Activated CD8-positive, alpha-beta memory T cell treated with anti-CD3 and anti-CD28 coated beads for 1 hour (primary cell): ENCODE measurements at places on chromosomes 6 and 20.

DNA sequence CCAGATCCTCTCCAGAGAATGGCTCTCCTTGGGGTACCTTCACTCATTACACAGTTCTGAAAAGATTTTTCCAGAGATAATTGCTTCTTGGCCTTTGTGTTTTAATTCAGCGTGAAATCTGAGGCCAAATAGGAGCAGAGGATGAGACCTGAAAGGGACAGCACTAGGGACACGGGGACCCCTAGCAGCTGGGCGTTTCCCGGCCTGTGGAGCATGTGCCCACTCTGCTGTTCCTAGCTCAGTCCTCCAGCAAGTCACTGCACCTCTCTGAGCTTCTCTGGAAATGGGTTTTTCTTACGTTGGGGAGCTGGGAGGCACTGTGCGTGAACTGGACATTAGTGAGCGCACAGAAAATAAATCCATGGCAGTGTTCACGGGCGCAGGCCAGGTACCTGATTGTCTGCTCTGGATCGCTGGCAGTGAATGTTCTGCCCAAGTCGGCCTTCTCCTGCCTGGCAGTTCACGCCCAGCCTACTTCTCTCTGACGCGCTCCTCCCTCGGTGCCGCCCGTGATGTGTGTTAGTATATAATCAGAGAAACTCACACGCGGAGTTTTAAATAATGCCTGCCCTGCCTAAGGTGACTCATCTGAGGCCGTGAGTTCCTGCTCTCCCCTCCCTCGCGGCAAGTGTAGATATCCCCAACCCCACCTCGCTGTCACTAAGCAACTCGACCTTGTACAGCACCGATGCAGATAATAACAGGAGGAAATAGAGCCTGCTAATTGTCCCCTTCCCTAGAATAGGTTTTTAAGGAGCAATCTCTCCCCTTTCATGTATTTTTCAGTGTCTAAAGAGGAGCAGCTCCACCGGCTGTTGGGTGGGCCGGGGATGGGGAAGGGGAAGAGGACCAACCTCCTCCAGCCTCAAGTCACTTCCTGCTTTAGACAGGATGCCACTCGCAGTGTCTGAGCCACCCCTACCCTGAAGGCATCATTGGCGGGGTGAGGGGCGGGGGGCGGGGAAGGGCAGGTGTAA lies 2.7 kb upstream of the TUBB2A start:
- peak; percentile 48 for DNase-seq

- no peak for DNase-seq
Observed at GRCh38 chr6:51203504-51203903, 384.8 kb downstream of the TFAP2B start.

- DNase-seq: peak; percentile 15
Observed at GRCh38 chr20:49534255-49534712, 33.7 kb downstream of the PTGIS start.

DNA sequence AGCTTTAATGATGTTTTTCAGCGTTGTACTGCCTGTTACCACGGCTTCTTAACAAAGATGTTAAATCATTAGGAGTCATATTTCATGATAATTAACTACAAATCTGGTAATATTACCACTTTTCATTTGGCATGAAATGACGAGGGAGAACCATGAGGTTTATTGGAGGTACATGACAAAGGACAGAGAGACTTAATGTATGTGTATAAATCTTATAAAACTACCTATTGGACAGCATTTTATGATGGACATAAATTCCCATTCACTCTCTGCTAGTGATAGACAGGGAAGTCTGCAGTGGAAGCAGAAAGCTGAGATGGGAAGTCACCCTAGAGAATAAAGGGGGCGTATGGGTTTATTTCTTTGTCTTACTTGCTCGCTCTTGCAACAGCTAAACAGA lies 949.9 kb upstream of the FLRT3 start:
- no peak for DNase-seq

DNA sequence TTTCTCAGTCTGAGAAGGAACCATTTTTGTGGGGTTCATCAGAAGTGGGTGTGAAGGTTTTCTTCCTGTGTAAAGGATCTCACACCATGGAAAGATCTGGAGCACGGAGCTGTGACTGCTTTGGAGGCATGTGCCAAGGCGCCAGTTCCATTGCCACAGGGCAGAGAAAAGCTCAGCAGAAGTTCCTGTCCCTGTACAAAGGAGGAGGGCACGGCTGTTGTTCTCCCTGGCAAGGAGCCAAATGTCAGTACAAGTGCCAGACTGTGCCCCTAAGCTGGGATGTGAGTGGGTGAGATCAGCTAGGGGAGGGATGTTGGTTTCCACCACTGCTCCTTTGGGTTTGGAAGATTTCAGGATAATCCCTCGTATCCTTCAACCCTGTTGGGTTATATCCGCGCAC lies 117.3 kb downstream of the CRYBG1 start:
- DNase-seq: no peak

DNA sequence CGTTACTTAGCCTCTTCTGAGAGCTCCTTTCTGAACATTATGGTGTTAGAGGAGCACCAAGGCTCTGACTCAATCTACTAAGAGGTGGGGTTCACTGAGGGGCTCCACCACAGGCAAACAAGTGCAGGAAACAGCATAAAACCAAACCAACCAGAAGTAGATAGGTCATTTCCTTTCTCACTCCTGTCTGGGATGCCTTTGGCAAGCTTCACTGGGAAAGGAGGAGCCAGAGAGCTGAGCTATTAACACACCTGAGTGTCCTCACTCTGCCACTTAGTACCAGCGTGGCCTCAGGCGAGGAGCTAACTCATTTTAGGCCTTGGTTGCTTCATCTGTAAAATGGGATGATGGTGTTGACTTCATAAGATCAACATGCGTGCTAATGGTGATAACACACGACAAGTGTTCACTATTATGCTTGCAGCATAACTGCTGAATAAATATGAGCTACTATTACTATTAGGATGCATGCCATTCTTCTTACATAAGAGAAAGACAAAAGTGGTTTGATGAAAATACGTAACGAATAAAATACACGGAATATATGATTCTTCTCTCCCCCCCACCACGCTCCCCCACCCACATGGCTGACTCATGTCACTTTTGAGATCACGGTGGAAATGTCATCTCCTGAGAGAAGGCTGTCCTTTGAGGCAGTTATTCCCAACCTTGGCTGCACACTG lies 185.4 kb downstream of the BCAS1 start:
- DNase-seq: no peak

- no peak for DNase-seq
Observed at GRCh38 chr6:126682440-126682839, 342.5 kb downstream of the CENPW start.

DNA sequence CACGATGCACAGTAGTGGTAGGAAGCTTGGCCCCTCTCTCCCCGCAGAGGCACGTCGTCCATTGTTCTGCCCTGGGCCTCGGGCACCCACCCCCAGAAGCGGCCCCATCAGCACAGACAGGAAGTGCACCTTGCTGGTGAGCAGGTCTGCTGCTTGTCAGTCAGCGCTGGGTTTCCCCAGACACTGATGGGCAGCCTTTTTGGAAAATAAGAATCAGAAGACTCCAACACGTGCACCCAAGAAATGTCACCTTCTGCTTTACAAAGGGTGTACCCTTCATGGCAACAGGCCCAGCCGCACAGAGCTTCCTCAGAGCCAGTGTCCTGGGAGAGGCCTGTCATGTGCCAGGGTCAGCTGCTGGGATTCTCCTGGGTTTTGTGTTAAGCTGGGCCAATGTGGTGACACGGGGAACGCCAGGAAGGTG lies 34.7 kb upstream of the IRF4 start:
- DNase-seq: no peak

DNA sequence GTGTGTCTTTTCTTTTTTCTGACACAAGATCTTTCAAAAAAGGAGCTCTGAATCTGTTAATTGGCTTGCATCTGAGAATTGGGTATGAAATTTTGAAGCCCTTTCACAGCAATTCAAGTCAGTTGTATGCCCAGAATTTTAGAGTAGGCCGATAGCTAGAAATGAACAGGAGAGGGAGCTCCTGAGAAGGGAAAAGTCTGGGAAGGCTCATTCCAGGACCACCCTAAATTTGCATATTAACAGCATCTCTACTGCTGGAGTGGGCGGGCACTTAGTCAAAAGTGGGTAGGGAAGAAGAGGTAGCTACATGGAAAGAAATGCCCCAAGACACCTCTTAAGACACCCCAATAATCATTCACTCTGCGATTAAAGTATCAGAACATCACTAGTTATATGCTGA lies 928.3 kb downstream of the TBC1D32 start:
- DNase-seq: no peak

DNA sequence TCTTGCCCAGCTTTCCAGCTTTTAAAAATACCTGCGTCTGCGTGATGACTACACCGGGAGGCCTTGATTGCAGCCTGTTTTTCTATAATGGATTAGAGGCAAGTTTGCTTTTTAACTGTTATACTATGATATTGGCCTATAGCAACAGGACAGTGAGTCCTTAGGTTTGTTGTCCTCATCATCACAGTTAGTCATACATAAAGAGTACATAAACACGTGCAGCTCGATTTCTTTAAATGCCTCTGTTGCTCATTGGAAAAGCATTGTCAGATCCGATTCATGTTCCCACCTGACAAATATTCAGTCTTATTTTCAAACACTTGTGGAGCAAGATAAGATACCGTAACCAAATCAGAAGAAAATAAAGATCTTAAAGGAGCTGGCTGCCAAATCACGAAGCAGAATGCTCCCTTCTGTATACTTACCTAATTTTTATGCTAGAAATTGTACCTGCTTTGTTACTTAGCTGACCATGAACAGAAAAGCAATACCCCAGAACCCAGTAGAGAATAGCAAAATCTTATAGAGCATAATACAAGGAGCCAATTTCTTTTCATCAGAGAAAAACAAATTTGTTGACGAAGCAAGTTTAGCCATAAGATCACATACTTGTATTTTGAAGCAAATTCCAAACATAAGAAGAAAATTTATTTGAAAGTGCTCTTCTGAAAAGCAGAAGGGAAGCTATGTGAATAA lies 100.4 kb downstream of the TMEM200A start:
- DNase-seq: no peak

DNA sequence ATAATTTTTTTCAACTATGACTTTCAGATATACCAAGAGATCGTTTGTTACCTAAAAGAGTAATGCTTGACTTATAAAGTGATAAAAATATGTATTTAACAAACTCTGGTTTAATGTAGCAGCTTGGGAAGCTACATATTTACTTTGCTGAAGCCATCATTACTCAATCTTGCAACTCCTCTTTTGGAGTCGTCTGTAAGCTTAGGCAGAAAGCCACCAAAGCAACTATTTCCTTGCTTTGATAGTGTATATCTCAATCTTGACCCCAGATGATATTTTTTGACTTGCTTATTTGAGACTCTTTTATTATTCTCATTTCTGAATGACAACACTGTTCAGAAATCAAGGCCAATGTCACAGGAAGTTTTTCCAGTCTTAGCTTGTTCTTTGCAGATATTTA lies 183.0 kb downstream of the SAMD5 start:
- no peak for DNase-seq

DNA sequence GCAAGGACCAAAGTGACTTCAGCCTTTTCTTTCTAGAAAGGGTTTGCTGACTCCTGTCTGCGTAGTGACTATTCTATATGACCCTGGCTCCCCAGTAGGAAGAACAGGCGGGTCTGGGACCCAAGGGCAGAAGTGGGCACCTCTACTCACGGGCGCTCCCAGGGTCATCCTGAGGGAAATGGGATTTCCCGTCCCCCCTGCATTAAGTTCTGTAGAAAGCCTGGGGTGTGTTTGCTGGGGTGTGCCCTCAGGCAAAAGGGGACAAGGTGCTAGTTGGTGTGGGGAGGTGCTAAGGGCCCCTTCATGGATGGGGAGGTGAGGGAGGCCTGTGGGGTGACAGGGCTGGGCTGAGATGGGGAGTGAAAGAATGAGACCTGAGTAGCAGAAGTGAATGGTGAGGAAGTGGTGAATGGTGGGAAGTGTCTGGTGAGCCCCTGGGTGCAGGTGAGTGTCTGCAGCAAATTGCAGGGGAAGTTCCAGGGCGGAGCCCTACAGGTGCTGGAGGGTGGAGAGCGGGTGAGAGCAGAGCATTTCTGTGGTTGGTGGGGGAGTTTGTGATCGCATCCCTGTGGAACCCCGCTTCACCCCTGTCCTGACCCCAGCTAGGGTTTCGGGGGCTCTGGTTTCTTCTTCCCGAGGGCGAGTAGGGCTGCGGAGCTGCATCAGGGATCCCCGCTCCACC lies 21.1 kb downstream of the RAET1L start:
- no peak for DNase-seq

DNA sequence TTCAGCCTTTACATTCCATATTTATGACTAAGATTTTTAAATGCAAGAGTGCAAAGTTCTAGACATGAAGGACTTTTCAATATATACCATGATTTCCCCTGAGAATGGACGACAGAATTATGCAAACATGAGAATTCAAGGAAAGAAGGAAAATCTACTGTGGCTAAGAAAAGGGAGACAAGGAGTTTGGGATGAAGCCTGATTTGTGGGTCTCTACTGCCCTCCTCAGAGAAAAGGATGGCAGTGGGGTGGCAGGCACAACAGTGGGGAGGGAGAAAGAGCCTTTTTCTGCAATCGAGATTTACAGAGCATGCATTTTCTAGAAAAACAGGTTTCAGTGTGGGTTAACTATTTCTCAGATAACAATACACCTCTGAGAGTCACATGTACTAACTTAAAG lies 466.9 kb upstream of the NRSN1 start:
- no peak for DNase-seq

- DNase-seq: no peak
Observed at GRCh38 chr6:55276745-55277530, 50.3 kb upstream of the GFRAL start.

DNA sequence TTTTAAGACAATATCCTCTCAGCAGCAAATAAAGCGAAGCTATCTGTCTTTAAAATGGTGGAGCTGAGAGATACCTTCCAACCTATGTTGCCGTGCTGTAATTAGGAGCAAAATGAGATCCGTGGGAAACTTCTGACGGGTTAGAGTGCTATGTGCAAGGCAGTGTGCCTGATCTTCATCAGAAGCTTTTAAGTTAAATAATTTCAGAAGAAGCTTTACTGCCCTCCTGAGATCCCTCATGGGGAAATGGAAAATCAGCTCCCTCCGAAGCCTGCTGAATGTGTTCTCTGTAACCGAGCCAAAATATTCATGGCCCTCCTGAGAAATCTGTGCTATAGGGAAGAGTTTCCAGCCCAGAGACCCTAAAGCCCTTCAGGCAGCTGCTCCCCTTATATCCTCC lies 43.7 kb upstream of the TBC1D7 start:
- DNase-seq: no peak

- no peak for DNase-seq
Observed at GRCh38 chr20:50238081-50238800, 47.6 kb downstream of the CEBPB start.

- DNase-seq: no peak
Observed at GRCh38 chr6:16559071-16559470, 202.2 kb downstream of the ATXN1 start.

DNA sequence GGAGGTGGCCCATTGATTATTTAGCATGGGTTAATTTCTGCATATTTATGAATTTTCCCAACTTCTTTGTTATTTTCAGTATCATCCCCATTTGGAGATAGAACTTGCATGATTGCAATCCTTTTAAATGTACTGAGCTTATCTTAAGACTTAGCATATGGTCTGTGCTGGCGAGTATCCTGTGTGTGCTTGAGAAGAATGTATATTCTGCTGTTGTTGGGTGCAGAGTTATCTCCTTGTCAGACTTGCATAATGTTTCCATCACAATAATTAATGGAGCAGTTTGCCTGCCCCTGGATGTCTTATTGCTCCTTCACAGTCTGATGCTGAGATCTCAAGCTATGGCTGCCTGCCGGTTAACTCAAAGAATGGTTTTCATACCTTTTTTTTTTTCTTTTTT lies 112.6 kb downstream of the CDYL start:
- DNase-seq: no peak
